ENCODE measurements at places on chromosomes 5 and 9.

GRCh38 chr9:16624744-16625117 lies 245.7 kb downstream of the BNC2 start:
- DNase-seq: no peak

- no peak for DNase-seq
These were observed 101.6 kb downstream of the FSTL4 start for GRCh38 chr5:133510634-133511262.

DNA sequence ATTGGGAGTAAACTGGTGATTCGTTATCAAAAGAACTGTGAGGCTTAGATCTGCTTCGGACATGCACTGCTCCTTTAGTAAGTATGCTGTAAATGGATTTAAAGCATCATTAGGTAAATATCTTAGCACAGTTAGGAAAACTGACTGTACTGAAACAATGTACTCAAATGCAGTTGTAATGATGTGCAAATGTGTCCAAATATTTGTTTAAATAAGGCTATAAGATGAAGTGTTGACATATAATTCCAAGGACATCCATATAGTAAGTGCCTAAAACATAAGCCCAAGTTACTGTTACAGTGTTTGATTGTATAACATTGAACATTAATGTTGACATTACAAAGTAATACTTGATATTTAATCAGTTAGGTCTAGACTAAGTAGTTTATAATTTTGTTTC lies 512.5 kb upstream of the CDH18 start:
- DNase-seq: no peak

DNA sequence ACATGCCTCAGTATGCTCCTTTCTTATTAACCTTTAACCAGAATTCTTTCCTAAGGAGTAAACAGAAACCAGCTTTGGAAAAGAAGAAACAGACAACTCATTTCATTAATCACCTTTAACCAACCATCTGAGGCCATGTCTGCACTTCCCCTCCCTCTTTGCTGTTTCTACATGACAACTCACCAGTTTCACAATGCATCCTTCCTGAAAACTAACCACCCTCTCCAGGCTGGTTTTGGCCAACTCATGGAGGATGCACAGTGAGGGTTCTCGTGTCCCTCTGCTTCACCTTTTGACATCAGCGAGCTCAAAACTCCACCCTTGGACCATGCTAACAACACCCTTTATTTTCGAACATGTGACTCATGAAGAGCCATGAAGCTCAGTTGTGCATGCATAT lies 244.1 kb downstream of the ELAVL2 start:
- DNase-seq: no peak

DNA sequence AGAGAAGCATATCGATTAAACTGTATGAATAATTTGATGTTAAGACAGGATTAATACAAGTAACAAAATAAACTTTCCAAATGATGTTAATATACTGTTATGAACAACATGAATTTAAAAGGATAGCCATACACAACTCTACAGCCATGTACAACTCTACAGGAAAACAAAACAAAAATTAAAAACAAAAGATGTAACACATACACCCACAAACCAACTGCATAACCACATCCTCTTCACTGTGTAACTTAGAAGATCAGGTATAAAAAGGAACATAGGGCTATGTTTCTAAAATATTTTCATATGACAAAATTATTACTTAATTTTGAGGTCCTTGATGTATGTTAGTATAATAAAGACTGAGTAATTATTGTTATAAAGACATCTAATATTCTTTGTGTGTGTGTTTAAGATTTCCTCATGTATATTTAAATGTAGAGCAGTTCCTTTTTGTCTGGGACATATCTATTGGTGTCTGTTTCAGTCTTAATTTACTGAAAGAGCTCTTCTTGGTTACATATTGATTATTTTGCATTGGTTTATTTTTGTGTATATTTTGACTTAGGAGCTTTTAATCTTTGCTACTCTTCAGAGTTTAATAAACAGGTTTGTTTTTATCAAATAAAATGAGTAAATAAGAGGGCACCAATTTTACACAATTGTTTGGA lies 966.8 kb upstream of the CTNND2 start:
- no peak for DNase-seq

DNA sequence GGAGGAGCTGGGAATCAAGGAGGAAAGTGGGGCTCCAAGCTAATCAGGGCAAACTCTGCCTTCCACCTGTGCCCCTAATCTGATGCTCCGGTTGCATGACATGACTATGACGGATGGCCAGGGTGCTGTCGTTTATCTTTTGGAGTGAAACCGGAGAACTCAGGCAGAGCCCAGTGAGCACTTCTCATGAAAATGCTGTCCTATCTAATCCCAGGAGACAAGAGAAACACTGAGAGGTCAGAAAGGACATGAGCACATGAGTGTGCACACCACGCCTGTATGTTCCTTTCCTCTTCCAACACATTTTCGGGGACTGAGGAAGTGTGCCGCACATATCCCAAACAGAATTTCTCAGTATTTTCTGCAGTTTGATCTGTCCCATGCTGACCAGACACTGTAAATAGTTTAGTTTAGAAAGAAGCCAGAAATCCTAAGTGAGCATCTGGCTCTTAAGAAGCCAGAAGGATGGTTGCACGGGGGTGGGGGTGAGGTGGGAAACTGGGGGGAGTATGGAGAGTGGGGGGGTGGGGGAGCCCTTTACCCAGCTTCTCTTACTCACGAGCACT lies 217.1 kb downstream of the TSSK1B start:
- DNase-seq: no peak

- DNase-seq: no peak
These were observed 35.7 kb downstream of the NACC2 start for GRCh38 chr9:136059321-136059791.

DNA sequence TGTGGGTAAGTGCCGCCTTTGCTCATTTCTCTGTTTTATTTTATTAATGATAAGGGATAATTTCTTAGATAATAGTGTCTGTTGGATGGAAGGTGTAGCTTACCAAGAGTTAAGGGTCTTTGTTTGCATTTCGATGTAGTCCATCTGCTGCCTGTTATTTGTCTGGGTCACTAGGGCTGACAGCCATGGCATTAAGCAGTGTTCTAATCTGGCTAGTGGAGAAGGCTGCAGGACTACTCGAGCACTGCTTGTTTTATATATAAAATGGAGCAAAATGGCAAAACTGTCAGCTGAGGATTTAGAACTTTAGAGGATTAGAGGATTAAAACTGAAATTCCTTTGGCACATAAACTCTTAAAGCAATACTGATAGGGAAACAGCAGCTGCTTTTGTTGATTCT lies 67.5 kb downstream of the C7 start:
- DNase-seq: no peak

GRCh38 chr9:114860187-114860586 lies 54.3 kb upstream of the TNFSF15 start:
- DNase-seq: no peak

DNA sequence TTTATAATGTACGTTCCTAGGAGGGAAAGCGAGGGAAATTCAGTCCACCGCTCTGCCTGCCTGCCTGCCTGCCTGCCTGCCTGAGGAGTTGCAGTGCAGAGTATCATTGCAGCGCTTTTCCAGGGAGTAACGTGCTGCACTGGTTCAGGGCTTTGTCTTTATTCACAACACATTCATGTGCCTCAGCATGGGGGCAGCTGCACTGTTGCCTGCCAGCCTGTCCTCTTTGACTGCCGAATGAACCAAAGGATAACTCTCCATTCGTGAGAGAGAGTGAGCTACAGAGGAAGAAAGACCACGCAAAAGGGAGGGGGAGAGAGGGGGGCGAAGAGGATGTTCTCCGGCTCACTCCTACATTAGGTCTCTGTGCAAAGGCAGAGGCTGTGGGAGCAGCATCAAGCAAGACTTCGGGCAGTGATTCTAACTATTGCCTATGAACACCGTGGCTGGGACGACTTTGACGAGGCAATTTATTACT lies 791.2 kb downstream of the MAT2B start:
- DNase-seq: no peak

DNA sequence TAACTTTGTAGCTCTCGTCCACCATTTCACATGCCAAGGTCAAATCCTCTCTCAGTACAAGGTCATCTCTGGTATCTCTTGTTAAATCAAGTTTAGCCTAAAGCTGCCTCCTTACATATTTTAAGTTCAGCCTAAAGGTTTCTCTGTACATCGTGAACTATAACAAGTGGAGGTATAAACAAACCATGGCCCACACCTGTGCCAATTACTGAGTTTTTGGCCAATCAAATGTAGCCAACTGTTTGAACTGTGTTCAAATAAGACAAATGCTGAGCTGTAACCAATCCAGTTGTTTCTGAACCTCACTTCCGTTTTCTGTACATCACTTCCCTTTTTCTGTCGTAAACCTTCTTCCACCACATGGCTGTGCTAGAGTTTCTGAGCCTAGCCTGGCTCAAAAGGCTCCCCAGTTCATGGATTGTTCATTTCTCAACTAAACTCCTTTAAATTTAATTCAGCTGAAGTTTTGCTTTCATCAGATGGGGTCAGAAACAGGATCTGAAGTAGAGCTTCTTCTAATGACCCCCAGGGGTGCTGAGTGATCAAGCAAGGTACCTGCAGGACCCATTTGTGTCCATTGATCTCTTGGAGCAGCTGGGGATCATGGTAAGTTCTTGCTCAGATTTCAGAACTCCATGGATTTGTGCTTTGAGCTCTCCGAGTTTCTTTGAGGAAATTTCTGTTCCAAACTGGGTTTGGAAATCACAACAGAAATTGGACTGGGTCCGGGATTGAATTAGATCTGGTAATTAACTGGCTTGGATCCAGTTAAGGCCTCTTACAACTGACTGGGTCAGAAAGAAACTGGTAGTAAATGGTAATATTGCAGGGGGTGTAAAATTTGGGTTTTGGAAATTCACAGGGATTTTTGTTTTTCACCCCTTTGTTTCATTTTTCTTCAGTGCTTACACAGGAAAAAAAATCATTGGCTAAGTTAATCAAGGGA lies 11.0 kb upstream of the NANS start:
- DNase-seq: no peak

GRCh38 chr9:13993632-13994185 lies 320.2 kb downstream of the NFIB start:
- no peak for DNase-seq

GRCh38 chr5:41906151-41906550 lies 2.0 kb downstream of the RIMOC1 start:
- no peak for DNase-seq

GRCh38 chr5:175385691-175386362 lies 58.2 kb downstream of the DRD1 start:
- no peak for DNase-seq

GRCh38 chr9:72354704-72355103 lies 10.3 kb downstream of the ZFAND5 start:
- no peak for DNase-seq

DNA sequence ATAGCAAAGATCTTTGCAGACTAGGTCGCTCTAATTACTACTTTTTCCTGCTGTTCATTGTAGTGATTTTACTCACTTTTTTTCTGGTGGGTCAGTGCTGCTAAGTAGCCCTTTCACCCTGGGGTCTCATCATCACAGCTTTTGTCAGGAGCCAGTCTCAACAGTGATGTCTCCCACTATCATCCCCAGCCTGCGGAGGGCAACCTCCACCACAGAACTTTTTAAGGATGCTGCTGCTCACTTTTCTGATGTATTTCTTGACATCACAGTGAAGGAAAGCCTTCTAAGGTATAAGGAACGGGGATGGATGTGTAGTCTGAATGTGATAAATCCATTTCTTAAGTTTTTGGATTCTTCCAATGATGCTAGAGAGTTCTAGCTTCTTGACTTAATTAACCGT lies 242.5 kb upstream of the RIOK2 start:
- DNase-seq: no peak

DNA sequence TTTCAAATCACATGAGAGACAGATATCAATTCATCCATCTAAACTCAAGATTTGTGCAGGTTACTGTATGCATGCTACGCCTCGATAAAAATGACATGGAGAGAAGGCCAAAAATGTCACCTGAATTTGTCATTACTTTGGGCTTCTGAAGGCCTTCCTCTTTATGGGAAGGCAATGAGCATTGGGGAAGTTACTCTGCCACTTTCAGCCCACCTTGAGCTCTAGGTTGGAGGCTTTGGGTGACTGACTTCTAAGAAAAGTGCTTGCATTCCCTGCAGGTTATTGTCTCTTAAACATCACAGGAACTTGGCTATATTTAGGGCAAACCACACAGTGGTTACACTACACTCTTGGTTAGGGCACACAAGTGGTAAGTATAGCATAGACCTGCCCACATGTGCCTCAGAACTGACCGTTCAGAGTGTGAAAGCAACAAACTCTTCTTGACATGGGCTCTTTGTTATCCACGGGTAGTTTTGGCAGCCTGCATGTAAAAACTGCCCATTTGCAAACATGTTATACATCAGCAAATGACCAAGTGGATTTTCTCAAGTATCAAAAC lies 169.5 kb downstream of the ZNF608 start:
- DNase-seq: no peak

DNA sequence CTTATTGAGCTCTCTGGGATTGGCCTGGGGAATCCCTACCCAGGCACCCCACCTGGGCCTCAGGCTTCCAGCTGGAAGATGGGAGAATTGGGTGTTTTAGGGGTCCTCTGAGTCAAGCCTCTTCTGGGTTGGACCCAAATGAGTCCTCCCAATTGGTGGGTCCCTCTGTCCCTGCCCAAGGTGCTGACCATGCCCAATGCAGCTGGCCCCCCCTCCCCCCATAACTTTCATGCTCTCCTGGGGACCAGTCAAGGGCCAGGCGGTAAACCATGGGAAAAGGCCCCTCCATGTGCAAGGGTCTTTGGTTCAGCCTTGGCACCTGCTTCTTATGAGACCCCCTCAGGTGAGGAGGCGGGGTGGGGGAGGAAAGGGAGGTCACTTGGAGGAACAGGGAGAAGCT lies 3.4 kb upstream of the PSD2 start:
- DNase-seq: no peak

- DNase-seq: no peak
These were observed 36.6 kb upstream of the VCAN start for GRCh38 chr5:83434946-83435345.

- DNase-seq: no peak
These were observed 69.6 kb downstream of the PTPDC1 start for GRCh38 chr9:94153905-94154304.

DNA sequence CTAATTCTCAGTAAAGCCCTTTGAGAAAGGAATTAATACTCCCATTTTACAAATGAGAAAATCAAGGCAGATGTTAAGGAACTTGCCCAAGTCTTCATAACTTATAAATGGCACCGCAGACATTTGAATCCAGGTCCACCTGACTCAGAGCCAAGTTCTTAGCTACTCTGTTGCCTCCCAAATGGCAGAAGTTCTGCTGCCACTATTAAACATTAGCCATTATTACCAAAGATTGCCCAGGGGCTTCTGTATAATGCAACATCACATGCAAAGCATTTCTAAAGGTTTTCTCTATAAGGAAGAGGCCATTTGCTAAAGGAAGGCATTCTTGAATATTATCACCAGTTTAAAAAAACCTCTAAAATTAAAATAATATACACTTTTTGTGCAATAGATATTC lies 28.3 kb downstream of the TPD52L3 start:
- no peak for DNase-seq

DNA sequence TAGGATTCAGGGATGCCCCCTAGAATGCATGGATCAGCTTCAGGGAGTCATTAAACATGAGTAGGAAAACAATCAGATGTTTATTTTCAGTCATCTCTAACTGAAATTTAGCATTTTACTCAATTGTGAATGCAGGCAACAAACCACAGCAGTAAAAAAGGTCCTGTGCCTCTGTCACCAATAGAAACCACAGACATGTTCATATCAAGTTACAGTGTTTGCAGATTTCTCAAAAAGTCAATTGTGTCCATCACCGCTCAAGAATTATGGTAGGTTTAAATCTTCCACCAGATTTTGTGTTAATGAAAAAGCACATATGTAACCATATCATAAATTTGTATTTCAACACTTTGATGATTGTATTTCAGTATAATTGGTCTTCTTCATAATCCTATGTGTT lies 68.4 kb upstream of the SLC1A1 start:
- DNase-seq: no peak

GRCh38 chr5:9930156-9930555 lies 300.0 kb upstream of the TAS2R1 start:
- no peak for DNase-seq

GRCh38 chr5:472656-473550 lies 29.9 kb downstream of the EXOC3 start:
- peak; percentile 78 for DNase-seq

Data from COLO829 (cell line).